ENCODE measurements at places on chromosomes 2 and 18.

GRCh38 chr2:64635976-64636911 lies 17.5 kb downstream of the SERTAD2 start:
- DNase-seq = no peak

- DNase-seq = no peak
These were observed 56.2 kb downstream of the CTNNA2 start for GRCh38 chr2:79569048-79569447.

GRCh38 chr2:7835693-7836680 lies 845.9 kb upstream of the ID2 start:
- no peak for DNase-seq

GRCh38 chr2:168490015-168490874 lies 34.2 kb downstream of the CERS6 start:
- no peak for DNase-seq

GRCh38 chr2:65015731-65016130 lies 26.5 kb downstream of the SLC1A4 start:
- no peak for DNase-seq

GRCh38 chr2:63555931-63556330 lies 32.3 kb downstream of the WDPCP start:
- no peak for DNase-seq

- no peak for DNase-seq
These were observed 69.7 kb downstream of the LRATD1 start for GRCh38 chr2:14702258-14702657.

- DNase-seq = no peak
These were observed 11.6 kb downstream of the BABAM2 start for GRCh38 chr2:27902098-27902497.

- DNase-seq = no peak
These were observed 85.4 kb downstream of the XDH start for GRCh38 chr2:31329081-31329625.

GRCh38 chr2:28683100-28683706 lies 68.4 kb upstream of the PPP1CB start:
- peak; percentile 74 for DNase-seq

DNA sequence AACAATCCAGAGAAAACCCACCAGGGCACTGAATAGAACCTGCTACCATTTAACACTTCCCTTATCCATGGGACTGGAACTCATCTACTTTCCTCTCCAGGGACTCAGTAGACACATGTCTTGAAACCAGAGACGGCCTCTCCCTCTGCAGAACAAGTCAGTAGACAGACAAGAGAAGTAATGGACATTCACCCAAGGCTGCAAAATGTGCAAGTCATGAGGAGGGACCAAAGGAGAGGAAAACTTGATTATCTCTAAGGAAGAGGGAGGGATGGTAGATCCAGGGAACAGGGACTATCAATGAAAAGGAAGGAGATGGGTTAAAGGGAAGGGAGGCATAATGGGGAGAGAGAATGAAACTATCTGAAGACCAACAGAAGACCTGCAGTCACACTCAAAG lies 5.3 kb upstream of the TTC39C start:
- DNase-seq = no peak

DNA sequence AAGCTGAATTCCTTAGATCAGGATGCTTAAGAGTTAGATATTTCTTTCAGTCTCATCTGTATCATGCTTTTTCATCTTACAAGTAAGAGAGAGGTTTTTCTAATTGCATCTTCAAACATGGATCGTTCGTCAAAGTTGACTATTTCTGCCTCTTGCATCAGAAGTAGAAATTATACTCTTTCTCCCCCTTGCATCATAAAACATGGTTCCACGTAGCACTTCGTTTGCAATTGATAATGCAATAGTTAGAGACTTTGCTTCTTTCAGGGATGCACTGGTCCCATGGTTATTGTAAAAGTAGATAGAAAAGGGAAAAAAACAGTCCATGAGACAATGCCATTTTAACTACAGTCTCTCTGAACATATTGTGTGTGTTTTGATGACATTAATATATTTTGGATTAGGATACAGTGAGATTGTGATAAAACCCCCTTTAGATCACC lies 75.1 kb upstream of the PARD3B start:
- no peak for DNase-seq

DNA sequence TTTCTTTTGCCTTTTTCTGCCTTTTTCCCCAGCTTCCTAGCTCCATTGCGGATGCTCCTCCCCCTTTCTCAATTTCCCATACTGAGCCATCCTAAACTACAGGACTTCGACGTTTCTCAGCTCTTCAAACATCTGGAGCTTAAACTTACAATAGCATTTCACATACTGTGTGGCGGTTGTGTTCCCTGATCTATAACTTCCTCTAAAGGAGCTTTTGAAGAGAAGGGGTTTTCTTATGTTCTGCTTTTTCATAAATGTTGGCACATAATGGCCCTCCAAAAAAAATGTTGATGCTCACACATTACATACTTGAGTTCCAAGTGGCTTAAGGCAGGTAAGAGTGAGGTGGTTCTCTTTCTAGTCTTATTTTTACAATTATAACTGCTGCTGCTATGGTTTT lies 87.4 kb downstream of the RNF144A start:
- DNase-seq = no peak

GRCh38 chr18:36511791-36512352 lies 214.4 kb downstream of the FHOD3 start:
- DNase-seq = no peak

GRCh38 chr2:191312662-191313061 lies 67.5 kb downstream of the MYO1B start:
- DNase-seq = no peak

DNA sequence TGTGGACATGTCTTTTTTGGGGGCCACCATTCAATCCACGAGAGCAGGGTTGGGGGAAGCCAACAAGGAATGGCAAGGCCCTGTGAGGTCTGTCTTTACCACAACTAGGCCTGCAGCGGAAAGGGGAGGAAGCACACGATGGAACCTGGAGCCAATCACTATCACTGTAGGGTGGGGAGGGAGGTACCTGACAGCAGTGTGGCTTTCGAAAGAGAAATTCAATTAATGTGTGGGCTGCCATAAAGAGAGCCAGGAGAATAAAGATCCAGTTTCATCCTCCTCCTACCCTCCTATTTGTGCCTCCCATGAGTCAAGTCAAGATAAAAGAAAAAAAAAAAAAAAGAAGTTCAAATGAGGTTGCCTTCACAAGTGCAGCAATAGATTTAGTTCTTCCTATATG lies 18.9 kb upstream of the RBMS1 start:
- no peak for DNase-seq

DNA sequence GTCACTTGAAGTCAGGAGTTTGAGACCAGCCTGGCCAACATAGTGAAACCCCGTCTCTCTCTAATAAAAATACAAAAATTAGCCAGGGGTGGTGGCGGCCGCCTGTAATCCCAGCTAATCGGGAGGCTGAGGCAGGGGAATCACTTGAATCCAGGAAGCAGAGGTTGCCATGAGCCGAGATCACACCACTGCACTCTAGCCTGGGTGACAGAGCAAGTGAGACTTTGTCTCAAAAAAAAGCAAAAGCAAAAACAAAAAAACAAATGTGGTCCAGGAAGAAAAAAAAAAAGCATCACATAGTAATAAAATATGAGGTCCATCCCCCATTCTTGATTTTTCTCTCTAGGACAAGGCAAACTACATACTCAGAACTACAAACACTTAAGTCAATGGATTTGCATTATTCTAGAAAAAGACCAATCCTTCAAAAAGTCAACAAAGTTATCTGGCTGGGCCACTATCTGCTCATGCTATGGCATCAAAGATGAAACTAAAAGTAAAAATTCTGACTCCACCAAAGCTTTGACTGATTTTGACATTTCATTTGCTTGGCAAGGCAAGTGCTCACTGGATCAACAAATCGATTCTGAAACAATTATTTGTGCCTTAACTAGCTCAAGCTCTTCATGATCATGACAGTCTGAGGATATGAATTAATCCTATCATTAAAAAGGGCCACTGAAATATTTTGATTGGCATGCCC lies 28.4 kb downstream of the MEX3C start:
- no peak for DNase-seq

DNA sequence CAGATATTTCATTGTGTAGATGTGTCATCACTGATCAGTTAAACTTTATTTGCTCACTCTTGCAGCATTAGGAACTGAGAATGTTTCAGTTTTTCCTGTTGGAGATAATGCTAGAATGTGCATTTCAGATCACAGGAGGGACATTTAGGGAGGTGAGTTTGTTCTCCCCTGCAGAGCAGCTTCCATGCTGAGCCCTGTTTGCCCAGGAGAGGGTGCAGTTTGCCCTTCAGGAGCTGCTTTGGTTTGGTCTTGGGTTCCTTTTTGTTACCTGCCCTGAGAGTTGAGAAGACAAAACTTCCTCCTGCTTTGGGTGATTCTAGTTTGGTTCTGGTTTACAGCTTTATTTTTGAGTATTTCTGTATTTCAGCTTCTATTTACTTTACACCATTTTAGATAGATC lies 49.9 kb downstream of the DGKD start:
- DNase-seq = no peak

DNA sequence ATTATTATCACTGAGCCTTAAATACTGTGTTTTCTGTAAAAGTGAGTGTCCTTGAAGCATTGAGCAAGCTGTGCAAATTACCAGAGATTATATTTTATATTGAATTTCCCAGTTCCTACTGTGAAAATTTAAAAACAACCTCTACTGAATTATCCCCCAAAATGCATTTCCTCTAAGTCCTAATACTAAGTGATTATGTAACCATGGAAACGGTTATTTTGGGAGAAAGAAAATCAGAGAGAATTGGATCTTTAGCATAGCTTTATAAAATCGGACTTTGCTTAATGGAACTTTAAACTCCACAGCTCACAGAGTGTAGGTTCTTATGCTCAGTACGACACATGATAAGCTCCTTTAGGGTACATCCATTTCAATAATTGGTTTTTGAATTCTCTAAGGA lies 19.3 kb upstream of the CHMP1B start:
- DNase-seq = no peak

DNA sequence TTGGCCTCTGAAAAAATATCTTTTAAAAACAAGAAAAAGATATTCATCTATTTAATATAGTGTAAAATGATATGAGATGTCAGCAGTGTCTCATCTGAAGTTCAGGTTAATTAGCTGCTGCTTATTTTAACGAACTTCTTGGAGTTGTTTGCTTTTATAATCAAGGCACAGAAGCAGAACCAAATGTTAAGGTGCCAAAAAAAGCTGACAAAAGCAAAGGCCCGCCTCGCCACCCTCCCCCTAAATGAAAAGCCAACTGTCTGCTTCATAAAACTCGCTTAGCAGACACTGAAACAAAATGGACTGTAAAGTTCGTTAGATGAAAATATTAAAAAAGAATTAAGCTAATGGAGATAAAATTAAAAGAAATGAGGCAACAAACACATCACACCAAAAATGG lies 562.6 kb downstream of the ZEB2 start:
- DNase-seq = no peak

GRCh38 chr2:45134014-45134413 lies 124.8 kb upstream of the SIX2 start:
- no peak for DNase-seq

- DNase-seq = no peak
These were observed 816.2 kb downstream of the MBD2 start for GRCh38 chr18:53408271-53408670.

DNA sequence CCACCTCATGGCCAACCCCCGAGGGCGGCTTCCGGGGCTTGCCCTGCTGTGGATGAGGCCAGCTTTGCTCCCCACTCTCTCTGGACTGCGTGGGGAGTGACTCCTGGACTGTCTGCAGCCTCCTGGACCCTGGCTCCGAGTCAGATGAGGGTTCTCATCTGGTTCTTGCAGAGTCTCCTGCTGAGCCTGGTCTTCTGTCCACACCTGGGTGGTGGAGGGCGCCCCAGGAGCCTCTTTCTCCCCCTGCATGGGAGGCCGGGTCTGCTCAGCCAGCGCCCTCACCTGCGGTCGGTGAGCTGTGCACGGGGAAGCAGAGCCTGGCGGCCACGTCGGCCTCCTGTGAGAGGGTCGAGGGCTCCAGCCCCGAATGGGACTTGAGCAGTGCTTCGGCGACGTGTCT lies 78.3 kb downstream of the RTP5 start:
- no peak for DNase-seq

DNA sequence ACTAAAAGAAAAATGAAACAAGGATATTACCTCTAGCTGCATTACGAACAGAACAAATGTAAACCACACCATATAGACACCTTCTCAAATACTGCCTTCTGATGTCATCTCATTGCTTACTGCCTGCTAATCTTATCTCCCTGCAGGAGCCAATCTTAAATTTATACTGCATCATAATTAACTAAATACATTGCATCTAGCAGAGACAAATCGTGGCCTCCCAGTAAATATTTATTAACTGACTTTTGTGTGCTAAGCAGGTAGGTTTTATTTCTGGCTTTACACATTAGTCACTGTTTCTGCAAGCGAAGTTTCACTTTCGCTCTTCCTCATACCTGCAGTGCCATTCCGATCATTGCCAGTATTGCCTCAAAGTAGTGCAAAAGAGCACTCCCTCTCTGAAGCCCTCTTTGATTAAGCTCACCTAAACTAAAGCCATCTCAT lies 67.5 kb downstream of the SPATS2L start:
- DNase-seq = no peak

DNA sequence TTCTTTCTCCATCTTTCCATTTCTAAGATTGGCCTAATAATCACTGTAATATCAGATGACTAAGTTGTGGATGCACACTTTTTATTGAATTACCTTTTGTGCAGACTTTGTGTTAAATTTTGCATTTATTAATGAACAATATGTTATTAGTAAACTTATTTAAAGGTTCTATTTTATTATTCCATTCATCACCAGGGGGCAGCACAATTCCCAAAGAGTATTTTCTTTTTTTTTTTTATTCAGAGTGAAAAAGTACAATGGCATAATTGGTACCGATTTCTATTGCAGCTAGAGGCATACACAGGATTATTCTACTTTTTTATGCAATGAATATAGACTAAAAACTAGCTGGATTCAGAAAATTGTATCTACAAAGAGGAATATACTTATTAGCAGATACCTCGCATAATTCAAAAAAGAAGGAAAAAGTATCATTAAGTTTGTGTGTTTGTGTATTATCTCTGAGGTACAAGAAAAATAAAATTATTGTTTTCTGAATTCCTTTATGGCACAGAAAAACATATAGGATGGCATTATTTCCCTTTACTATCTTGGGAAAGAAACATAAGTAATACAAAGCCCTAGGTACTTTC lies 390.6 kb downstream of the ERBB4 start:
- no peak for DNase-seq

GRCh38 chr2:79611448-79612016 lies 98.7 kb downstream of the CTNNA2 start:
- no peak for DNase-seq

GRCh38 chr2:16621316-16621715 lies 44.3 kb downstream of the CYRIA start:
- no peak for DNase-seq

DNA sequence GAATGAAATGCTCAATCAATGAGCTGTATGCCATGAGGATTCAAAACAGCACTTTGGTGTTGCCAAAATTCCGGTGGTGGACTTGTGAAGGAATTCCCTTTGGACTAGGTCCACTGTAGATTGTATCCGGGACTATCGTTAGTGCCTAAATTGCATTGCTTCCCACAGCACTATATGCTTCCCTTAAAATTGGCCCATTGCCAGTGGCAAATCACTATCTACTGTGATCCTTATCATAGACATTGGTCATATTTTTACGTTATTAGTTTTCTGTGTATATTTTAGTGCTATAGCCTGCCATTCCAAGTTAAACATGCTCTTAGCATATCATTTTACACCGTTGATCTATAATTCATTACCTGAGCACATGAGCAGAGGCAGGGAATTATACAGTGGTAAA lies 1.7 kb downstream of the PJVK start:
- no peak for DNase-seq
